ENCODE measurements at places on chromosomes 7 and 10. TPM values are rescaled to one million over a fixed set of nuclear protein-coding genes. Genes with fewer than 3 reads are reported as not detected.

Gene AMZ1
- not detected for polyA plus RNA-seq

Gene ANXA8
- 481 TPM for polyA plus RNA-seq

Gene SPDYE9
- polyA plus RNA-seq, result not detected

Gene SLC26A4
- 0.12 TPM for polyA plus RNA-seq

Gene OAT
- 166 TPM for polyA plus RNA-seq

Gene UNC5B
- polyA plus RNA-seq, result 0.28 TPM

Gene CPN1
- not detected for polyA plus RNA-seq

GRCh38 chr7:100115026-100115425 lies 4.1 kb downstream of the TAF6 start:
- no peak for DNase-seq

DNA sequence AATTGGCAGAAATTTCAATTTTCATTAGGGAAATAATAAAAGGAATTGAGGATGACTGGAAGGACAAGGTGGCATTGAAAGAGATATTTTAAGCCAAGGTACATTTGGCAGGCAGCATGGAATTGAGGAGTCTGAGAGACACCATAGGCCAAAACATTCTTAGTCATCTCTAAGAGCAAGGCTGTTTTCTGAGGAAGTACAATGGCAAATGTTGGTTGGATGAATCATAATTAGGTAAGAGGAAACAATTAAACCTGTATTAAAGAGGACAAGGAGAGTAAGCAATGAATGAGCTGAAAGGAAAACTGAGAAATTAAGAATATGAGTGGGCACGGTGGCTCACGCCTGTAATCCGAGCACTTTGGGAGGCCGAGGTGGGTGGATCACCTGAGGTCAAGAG lies 86.3 kb downstream of the MRPL32 start:
- DNase-seq, result peak; percentile 71

GRCh38 chr10:87177-88080 lies 38.3 kb upstream of the TUBB8 start:
- DNase-seq, result no peak

DNA sequence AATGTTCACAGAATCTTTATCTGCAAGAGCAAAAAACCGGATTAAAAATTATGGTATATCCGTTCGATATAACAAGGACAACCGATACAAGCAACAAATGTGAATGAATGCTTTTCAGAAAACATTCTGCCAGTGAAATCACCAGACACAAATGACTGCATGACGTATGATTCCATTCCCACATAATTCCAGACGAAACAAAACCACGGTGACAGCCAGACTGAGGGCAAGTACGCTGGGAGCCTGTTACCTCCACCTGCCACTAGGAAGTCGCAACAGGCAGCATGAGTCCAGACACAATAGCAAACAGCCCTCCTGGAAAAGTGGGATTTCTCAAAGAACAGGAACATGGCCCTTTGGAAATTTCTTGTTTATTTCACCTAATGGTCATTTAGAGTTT lies 41.7 kb downstream of the MAD1L1 start:
- no peak for DNase-seq

GRCh38 chr7:50409856-50410745 lies 40.0 kb downstream of the FIGNL1 start:
- no peak for DNase-seq

- no peak for DNase-seq
These were observed 164.7 kb downstream of the DNAH11 start for GRCh38 chr7:21707566-21707965.

GRCh38 chr7:114821030-114821900 lies 100.6 kb upstream of the MDFIC start:
- no peak for DNase-seq

DNA sequence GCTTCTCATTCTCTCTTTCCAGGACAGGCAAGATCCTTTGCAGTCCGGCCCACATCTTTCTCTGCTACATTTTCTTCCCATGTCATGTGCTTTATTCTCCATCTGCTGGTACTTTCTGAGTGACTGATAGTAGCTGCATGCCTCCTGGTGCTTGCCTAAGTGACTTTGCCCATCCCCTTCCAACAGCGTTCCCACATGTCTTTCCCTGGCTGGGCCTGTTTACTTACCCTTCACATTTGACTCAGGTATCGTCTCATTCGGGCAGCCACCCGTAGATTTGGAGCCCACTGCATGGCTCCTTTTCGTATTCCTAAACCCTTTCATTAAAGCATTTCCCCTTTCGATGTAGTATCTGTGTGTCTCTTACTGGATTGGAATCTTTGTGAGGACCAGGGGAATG lies 24.6 kb downstream of the TYW1 start:
- no peak for DNase-seq

- no peak for DNase-seq
These were observed at the start of gene FUOM for GRCh38 chr10:133357285-133358161. FUOM (minus strand) TSS chr10:133358019; CDS start chr10:133358007, 12 bp downstream.

- no peak for DNase-seq
These were observed 420.3 kb upstream of the POM121L12 start for GRCh38 chr7:52615021-52615695.

DNA sequence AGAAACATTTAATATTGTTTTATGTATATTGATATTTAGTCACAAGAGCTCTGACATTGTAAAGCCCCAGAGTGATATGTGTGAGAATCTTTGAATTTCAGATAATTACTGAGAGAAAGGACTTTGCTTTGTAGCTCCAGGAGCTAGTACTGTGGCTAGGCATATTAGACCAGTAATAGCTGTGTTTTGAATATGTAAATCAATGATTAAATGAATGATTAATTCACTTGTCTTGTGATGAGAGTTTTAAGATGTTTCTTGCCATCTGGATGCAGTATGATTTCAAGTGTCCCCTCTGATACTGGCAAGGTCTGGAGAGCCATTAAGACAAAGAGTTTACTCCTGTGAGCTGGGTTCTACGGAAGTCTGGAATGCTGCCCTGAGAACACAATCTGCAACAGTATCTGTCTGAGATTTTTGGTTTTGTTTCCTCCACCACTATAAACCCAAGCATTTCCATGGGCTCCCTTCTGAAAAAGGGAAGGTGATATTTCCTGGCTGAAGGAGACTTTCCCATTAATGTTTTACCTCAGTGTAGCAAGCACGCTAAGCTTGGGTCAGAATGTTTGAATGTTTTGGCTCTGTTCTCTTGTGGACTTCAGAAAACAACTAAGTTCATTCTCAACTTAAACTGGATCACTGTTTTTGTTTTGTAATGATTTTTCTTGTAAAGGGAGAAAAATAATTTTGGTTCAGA lies 61.3 kb upstream of the BICC1 start:
- no peak for DNase-seq

GRCh38 chr10:117169480-117169879 lies 27.8 kb upstream of the KCNK18 start:
- DNase-seq, result no peak

DNA sequence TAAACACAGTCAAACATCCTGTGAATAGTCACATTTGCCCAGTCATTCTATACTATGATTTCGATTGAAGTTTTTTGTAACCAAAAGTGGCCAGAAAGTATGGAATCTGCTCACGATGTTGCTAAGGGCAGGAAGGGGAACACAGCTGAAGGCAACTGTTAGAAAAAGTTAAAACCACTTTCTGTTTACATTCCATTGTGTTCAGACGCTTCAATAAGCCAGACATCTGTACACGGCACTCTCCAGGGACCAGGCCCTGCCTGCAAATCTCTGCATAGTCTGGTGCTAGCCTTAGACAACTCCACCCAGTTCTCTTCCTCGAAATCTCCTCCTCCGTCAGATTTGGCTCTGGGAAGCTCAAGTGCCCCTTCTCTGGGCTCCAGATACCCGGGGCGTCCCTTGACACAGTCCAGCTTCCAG lies 17.1 kb upstream of the TMEM120A start:
- DNase-seq, result no peak

- no peak for DNase-seq
These were observed 442.8 kb downstream of the PLXNA4 start for GRCh38 chr7:132133501-132133900.

- no peak for DNase-seq
These were observed 101.4 kb downstream of the ANK3 start for GRCh38 chr10:60288256-60288655.

DNA sequence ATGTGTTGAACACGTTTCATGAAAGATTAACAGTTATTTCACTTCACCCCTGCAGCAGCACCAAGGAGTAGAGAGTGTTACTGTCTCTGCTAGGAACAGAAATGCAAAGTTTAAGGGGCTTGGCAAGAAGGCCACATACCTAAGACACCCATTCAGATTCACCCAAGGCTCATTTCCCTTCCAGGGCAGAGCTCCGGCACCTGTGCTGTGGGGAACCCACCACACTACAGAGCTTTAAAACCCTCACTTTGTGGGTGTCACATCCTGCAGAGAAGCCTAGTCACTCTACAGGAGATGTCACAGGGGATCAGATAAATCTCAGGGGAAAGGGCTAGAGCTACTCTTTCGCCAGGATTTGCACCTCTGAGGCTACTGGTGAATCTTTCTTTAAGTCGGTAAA lies 176.1 kb upstream of the KLF6 start:
- no peak for DNase-seq

DNA sequence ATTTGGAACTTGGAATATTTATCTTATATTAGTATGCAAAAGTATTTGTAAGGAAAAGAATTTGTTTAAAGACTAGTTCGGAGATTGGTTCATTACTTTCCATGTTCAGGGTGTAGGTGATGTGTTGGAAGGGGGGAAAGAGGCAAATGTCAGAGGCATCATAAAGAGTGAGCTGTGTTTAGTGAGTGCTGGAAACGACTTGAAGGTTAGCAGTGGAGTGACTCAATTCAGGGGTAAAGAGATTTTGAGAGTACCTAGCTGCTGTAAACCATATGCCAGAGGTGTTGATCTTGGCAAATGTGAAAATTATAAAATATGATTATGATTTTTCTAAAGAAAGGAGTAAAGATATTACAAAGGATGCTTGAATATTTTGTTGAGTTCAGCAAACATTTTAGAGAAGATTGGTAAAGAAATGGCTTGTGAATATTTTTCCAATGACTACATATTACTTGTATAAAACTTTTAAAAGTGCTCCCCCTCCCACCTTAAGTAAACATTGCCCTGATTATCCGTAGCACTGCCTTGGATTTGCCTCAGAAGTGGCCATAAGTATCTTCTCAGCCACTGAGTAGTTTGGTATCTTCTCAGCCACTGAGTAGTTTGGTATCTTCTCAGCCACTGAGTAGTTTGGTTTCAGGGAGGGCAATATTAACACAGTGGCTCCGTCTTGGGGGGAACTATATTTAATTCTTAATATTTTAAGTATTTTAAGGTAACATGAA lies 51.5 kb downstream of the ZNRF2 start:
- no peak for DNase-seq

- no peak for DNase-seq
These were observed 260.1 kb upstream of the LRRN3 start for GRCh38 chr7:110830778-110831177.

- DNase-seq, result no peak
These were observed 213.2 kb downstream of the CCDC3 start for GRCh38 chr10:12788277-12788676.

DNA sequence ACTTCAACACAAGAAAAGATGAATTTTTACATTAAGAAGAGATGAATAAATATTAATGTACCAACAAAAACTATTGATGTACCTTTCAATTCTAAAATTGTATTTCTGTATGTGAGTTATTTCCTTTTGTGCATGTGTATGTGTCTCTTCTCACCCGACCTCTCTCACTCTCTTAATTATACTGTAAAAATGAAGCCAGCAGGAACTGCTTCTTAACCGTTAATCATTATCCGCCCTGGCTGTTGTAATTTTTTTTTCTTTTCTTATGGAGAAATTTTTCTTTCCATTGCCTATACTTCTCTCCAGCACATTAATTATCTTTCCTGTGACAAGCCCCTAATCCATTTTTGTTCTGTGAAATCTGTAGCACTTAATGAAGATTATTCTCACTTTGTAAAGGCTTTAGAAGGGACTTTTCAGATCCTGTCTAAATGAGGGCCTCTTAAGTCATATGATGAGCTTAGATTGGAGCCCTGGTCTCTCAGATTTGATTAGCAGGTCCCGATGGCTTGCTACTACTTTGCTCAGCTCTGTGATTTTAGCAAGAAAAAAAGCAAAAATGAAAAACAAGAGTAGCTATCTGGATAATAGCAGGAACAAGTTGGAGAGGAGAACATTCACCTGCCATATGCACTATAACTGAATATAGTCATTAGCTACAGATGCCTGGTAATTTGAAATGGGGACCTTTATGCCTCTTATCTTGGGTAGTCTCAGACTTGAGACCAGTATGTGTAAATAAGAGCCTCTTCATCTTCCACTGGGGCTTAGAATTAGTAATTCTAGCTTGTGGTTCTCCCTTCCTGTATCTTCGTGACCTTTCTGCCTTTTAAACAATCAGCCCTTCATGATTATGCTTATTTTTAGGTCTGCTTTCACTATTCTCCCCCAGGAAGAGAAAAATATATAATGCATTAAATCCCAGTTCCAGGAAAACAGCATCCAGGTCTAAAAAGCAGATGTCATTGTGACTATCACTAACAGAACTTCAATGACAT lies 80.0 kb upstream of the COL1A2 start:
- no peak for DNase-seq
